ENCODE measurements at places on chromosomes 4 and X.

- no peak for DNase-seq
Measured at GRCh38 chr4:108172231-108172752, 3.6 kb upstream of the LEF1 start.

GRCh38 chr4:116925900-116926457 lies 159.4 kb downstream of the TRAM1L1 start:
- peak; percentile 48 for DNase-seq

GRCh38 chr4:98996765-98997068 lies 1.2 kb downstream of the METAP1 start:
- DNase-seq, result no peak

GRCh38 chrX:125295337-125295736 lies 24.3 kb upstream of the TEX13C start:
- no peak for DNase-seq

GRCh38 chr4:147820975-147821374 lies 89.1 kb downstream of the ARHGAP10 start:
- no peak for DNase-seq

DNA sequence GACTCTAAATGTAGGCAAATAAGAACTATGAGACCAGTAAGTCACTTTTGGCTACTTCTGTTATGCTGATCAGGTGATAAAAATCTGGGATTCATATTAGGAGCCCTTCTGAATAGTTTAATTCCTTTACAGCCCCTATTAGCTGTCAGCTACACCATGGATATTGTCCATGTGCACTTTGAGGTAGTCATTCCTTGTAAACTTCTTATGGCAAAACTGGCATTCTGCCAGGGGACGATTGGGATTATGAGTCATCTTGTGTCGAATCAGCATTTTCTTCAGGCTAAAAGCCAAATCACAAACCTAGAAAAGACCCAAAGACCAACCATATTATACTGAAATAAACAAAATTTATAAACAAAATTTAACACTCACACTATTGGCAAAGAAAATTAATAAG lies 227.6 kb downstream of the PRDM5 start:
- DNase-seq, result no peak

Data from G401 (cell line).